Activated naive CD8-positive, alpha-beta T cell treated with anti-CD3 and anti-CD28 coated beads, Interleukin-2, amount 10 ng/mL, durations not matched to agents 7 days and 5 days (primary cell): ENCODE measurements at places on chromosomes 2 and 18. TPM values are rescaled to one million over a fixed set of nuclear protein-coding genes. Genes with fewer than 3 reads are reported as not detected.

DNA sequence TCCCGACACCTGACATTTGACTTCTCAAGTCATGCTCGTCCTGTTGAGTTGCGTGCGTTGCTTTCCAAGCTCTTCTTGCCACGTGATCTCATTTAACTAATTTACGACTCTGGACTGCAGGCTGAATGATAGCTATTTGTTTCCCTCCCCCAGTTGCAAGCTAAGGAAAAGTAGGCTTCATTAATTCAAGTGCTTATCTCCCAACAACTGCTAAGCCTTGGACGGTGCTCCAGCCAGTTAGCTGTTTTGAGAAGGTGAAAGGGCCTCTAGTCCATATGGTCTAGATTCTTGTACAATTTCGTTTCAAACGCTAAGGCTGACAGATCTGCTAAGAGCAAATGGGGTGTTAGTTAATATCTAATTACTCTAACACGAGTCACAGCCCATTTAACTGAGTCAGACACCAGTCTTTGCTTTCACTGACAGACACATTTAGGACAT lies 21.1 kb downstream of the GPR45 start:
- no peak for DNase-seq

- DNase-seq = no peak
These were observed 20.6 kb downstream of the PDE1A start for GRCh38 chr2:182406221-182406620.

BCL11A gene
- 0.64 TPM for total RNA-seq

TXNDC2 gene
- not detected for total RNA-seq

DNA sequence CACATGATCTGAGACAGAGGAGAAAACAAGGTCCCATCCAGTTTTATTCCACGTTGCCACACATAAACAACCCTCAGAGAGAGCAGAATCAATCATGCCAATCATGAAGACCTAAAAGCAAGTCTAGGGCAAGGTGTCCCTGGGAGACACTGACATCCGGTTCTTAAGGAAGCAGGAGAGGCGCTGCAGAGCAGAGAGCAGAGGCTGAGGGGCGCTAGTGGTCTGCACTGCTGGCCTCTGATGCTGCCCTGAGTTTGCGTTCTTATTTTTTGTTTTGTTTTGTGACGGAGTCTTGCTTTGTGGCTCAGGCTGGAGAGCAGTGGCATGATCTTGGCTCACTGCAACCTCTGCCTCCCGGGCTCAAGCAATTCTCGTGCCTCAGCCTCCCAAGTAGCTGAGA lies 83.3 kb downstream of the SMIM21 start:
- DNase-seq = no peak
